ENCODE measurements at places on chromosomes 4 and X. TPM values are rescaled to one million over a fixed set of nuclear protein-coding genes. Genes with fewer than 3 reads are reported as not detected.

DNA sequence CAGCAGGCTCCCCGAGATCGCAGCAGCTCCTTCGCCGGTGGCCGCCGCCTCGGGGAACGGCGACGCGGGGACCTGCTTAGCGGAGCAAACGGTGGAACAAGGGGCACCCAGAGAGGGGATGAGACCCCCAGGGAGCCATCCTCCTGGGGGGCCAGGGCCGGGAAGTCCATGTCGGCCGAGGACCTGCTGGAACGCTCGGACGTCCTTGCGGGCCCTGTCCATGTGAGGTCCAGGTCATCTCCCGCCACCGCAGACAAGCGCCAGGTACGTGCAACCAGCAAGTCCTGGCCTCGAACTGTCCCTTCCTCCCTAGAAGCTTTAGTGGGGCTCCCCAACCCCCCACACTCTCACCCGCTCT, 156.3 kb downstream of the SOWAHB start:
- DNase-seq: no peak

GRCh38 chr4:88219099-88219498, 60.7 kb upstream of the ABCG2 start:
- no peak for DNase-seq

DNA sequence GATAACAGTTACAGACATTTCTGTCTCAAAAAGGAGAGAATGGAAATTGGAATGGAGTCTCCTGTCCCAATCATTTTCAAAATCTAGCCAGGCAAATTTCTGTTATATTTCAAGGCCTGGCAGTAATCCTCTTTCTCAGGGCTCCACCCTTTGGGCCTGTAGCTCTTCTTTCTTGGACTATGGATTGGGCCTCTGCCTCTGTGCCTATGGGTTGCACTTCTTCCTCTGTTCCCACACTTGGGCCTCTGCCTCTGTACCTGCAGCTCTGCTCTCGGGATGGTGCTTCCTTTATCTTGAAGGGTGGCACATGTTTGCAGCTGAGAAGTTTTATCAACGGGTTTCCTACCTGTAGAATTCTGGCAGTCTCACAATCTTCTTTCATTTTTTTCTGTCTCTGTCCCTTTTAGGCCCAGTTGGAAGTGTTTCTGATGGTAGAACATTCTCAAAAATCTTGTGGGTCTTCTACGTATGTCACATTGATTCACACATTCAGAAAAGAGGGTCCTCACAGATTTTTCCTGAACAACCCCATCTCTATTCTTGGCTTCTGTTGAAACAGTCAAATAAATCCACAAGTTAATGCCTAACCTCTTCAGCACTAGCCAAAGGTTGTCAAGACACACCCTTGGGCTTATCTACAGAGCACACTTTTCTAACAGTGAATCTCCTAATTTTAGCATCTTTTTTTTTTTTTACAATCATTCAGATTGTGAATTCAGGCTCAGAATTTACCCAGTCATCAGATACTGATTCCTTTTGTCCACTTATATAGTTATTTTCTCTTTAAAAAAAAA, 719.0 kb downstream of the RPA4 start:
- DNase-seq: no peak

DNA sequence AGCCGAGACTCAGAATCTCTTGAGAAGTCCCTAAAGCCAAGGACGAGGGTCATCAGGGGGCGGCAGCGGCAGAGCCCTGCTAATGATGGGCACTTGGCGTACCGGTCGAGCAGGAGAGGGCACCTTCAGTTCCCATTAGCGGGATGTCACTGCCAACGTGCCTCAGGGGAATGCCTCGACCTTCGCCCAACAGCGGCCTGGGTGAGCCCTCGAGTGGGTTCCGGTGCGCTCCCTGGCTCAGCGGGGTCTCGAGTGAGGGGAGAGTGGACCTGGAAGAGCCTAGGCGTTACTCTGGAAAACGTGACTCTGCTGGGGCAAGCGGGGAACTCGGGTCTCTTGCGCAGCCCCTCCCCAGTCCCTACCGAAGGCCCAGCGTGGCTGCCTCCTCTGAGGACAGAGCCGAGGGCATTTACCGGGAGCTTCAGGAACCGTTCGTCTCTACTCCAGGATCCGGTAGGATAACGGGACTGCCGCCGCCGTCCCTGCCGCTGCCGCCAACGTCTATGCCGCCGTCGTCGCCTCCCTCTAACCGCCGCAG, 36.9 kb downstream of the PGRMC1 start:
- no peak for DNase-seq

DNA sequence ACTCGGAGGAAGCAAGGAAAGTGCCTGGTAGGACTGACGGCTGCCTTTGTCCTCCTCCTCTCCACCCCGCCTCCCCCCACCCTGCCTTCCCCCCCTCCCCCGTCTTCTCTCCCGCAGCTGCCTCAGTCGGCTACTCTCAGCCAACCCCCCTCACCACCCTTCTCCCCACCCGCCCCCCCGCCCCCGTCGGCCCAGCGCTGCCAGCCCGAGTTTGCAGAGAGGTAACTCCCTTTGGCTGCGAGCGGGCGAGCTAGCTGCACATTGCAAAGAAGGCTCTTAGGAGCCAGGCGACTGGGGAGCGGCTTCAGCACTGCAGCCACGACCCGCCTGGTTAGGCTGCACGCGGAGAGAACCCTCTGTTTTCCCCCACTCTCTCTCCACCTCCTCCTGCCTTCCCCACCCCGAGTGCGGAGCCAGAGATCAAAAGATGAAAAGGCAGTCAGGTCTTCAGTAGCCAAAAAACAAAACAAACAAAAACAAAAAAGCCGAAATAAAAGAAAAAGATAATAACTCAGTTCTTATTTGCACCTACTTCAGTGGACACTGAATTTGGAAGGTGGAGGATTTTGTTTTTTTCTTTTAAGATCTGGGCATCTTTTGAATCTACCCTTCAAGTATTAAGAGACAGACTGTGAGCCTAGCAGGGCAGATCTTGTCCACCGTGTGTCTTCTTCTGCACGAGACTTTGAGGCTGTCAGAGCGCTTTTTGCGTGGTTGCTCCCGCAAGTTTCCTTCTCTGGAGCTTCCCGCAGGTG, 637 bp downstream of the AR start:
- DNase-seq: no peak

DNA sequence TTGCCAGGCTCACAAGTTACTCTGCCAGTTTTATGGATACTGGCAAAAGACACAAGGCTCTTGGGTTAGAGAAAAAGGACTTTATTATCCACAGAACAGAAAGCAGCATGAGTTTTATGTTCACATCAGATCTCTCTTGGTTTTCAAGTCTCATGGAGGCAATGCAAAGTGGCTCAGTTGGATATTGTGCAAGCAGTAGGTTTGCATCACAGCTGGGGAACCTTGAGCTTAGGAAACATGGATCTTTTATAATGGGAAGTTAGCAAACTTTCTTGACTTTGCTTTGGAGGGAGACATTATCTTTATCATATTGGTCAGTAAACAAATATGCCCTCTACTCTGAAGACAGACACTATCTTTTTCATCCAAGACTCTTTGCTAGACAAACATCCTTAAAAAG, 109.2 kb upstream of the GRPR start:
- DNase-seq: no peak

DNA sequence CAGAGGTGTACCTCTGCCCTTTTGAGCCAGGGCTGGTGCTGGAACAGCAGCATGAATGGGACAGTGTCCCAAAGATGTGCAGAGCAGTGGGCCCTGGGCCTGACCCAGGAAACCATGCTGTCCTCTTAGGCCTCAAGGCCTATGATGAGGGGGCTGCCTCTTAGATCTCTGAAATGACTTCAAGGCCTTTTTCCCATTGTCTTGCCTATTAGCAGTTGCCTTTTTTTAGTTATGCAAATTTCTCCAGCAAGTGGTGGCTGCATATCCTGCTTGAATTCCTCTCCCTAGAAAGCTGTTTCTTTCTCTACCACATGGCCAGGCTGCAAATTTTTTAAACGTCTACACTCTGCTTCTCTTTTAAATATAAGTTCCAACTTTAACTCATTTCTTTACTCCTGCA, 160.3 kb downstream of the CFAP299 start:
- DNase-seq: no peak

GRCh38 chr4:165379678-165380064, 863 bp downstream of the CPE start:
- no peak for DNase-seq

- no peak for DNase-seq
Observed at GRCh38 chr4:85784947-85785346, 310.0 kb downstream of the ARHGAP24 start.

DNA sequence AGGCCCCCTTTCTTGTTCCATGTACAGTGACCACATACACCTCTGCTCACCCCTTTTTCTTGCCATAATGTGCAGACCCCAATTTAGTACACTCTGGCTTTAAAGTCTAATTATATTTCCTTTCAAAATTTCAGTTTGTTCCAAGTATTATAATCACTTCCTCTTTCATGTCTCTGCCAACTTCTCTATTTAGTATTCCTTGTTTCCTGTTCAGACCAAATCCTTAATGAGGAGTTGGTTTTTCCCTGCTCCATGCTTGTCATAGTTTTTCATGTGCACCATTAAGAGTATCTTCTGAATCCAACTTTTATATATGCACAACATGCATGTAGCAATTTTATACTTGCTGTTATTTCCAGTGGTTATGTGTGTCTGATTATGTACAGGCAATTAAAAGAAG, 32.3 kb downstream of the USP53 start:
- no peak for DNase-seq

CYLC1 gene
- not detected for total RNA-seq

- DNase-seq: no peak
Observed at GRCh38 chr4:165382640-165383039, 3.8 kb downstream of the CPE start.

- no peak for DNase-seq
Observed at GRCh38 chr4:100424376-100424775, 93.4 kb downstream of the EMCN start.

- no peak for DNase-seq
Observed at GRCh38 chr4:86788826-86789225, 60.4 kb downstream of the SLC10A6 start.

FGF13 gene
- not detected for total RNA-seq

DNA sequence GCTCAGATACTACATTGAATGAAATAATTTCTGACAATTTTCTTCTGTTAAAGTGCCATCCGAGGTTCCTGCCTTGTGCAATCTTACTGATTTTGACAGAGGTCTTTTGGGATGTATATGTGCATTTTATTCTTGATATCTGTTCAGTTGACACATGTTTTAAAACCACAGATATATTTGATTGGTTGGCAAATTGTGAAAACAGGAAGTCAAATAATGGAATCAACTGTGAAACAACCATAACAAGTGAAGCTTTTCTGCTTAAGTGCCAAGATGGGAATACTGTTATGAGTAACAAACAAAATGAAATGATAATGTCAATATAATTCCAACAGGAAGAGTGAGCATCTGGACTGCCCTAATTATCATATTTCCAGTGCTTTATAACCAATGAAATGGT, 84.9 kb upstream of the TET2 start:
- DNase-seq: no peak

DNA sequence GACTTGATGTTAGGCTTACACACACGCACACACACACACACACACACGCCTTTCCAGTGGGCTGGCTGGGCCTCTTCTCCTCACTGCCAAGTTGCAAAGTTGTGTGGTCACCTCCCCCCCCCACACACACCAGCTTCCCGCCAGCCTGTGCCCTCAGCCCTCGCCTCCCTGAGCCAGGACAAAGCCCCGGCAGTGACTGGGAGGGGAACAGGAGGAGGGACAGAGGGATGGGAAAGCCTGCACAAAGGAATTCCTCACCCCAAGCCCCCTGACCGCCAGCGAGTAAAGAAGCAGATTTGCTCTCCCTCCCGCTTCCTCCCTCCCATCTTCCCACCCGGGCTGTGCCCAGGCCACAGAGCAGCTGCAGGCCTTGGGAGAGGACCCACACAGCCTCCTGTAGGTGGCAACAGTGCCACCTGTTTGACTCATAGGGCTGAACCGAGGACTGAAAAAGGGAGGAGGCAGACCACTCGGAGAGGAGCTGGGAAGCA, at the start of gene GDPD2:
GDPD2 (plus strand) TSS at position 464 of the 491 bp plus-strand sequence. CDS start 1,671 bp downstream, outside the sequence.
- DNase-seq: no peak

- DNase-seq: no peak
Observed at GRCh38 chr4:4779054-4779453, 80.4 kb upstream of the MSX1 start.

SULT1B1 gene
- total RNA-seq: 0.04 TPM

- no peak for DNase-seq
Observed at GRCh38 chr4:158458271-158458895, 63.3 kb upstream of the RXFP1 start.

GRCh38 chr4:8514391-8514790, 65.8 kb upstream of the GPR78 start:
- no peak for DNase-seq

CLCN5 gene
- 4.2 TPM for total RNA-seq
